Left lobe of liver (tissue), 2 donors: ENCODE measurements at places on chromosomes 3 and 15. TPM values are rescaled to one million over a fixed set of nuclear protein-coding genes. Genes with fewer than 3 reads are reported as not detected.

The ZNF620 gene
- 1.0 TPM for total RNA-seq

The CACNA2D2 gene
- 0.50 TPM for total RNA-seq

GRCh38 chr3:117589454-117589853, 879.9 kb downstream of the TUSC7 start:
- no peak for DNase-seq

The TMEM212 gene
- not detected for total RNA-seq

DNA sequence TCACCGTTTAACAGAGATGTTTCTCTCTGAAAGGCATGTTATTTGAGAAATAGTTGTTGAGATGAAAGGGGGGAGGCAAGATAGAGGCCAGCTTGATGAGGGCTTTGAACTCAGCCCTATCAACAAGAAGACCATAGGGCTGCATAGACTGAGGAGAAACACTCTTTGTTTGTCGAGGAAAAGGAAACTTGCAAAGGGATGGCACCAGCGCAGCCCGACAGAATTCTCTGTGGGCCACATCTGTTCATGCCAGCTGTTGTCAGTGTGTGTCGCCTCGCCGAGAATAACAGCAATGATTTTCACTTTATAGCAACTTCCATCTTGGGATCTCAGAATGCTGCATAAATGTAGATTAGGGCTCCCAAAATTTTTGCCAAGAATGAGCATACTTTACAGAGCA, 478.3 kb upstream of the TPRG1 start:
- DNase-seq = no peak

The DISP2 gene
- 0.25 TPM for total RNA-seq

The GOLGA6D gene
- 0.45 TPM for total RNA-seq

GRCh38 chr15:73792415-73792814, 39.3 kb upstream of the INSYN1 start:
- no peak for DNase-seq

The C15orf62 gene
- total RNA-seq = 1.0 TPM

DNA sequence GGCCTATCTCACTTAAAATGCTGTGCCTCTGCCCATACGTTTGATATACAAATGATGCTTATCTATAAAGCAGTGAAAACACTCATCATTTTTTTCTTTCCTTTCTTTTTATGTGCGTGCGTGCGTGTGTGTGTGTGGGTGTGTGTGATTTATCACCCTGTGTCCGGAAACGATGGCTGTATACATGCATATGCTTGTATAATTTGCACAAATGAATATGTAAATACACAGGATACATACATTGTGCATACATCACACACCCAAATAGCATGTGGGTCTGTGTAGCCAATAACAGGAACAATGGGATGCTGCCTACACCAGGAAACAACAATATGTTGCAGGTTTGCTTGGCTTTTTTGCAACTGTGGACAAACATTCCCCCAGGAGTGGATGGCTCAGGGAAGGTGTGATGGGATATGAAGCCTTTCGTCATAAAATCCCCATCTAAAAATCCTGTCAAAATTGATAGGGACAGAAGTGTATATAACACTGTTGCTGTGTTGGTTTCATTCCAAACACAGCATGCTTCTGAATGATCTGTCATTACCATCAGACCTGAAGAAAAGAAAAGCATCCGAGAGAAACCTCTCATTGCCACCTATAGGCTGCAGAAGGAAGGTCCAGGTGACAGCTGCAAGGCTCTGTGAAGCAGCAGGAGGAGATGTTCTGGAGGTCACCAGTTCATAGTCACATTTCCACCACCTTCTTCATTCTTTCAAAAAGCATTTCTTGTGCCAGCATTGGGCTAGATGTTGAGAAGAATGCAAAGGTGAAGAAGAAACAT, 503.9 kb upstream of the NR2F2 start:
- no peak for DNase-seq

The DUOXA2 gene
- not detected for total RNA-seq

DNA sequence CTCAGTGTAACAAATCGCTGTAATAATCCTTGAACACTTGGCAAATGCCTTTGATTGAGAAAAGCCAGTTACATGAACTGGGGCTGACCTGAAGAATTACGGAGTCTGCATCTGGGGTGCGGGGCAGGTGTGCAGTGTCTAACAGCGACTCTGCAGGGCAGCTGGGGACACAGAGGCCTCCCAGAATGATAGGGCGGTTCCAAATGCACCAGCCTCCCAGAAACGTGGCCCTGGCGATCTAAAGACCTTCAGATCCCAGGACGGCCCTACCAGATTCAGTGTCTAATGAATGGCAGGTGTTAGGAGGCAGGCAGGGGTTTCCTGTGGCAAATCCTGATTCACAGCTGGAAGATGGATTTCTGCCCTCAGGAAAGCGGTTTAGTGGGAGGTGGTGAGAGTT, 100.5 kb upstream of the RGMA start:
- DNase-seq = no peak

- no peak for DNase-seq
These were observed 168.8 kb downstream of the CHDH start for GRCh38 chr3:53677413-53677812.

GRCh38 chr3:176692199-176692965, 504.9 kb downstream of the TBL1XR1 start:
- DNase-seq = no peak

DNA sequence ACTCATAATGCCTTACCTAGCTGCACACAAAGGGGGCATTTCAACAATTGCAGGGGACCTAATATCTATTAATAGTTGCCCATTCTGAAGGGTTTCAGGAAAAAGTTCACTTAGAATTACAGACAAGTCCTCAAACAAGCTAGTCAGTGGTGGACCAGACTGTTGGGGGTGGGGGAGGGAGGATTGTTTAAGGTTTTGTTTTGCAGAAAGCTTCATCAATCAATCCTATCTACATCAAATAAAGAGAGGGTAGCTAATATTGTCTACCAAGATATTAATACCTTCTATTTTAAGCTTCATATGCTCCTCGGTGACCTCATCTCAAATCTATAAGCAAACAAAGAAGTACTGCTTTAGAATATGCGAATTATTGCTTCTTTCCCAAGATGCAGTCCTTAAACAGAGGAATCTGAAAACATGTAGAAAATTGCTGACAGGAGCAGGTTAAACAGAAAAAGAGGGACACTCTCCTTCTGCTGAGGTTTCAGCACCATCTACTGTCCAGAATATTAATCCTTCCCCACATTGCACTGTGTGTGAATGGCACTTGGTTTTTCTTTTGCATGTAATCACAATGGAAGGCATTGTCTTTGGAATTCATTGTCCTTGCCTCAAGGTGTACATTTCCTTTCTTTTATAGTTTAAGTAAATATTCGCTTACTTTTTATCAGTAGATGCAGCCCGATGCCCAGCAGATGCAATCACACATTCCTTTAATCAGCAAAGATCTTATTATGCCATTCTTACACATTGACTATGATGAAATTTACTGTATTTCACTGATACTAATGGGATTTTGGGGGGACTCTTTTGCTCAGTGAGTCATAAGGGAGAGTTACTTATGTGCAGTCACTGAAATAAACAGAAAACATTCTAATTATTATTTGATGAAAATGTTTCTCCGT, 94.7 kb downstream of the IL5RA start:
- DNase-seq = no peak

GRCh38 chr15:70197318-70197944, 99.7 kb upstream of the TLE3 start:
- DNase-seq = no peak

The FAM227B gene
- total RNA-seq = 2.6 TPM

GRCh38 chr15:91061997-91062396, 38.1 kb upstream of the SV2B start:
- DNase-seq = no peak

GRCh38 chr3:99670556-99670950, 32.2 kb downstream of the COL8A1 start:
- DNase-seq = no peak

The ULK4 gene
- 2.3 TPM for total RNA-seq

The CAMP gene
- total RNA-seq = 0.40 TPM

DNA sequence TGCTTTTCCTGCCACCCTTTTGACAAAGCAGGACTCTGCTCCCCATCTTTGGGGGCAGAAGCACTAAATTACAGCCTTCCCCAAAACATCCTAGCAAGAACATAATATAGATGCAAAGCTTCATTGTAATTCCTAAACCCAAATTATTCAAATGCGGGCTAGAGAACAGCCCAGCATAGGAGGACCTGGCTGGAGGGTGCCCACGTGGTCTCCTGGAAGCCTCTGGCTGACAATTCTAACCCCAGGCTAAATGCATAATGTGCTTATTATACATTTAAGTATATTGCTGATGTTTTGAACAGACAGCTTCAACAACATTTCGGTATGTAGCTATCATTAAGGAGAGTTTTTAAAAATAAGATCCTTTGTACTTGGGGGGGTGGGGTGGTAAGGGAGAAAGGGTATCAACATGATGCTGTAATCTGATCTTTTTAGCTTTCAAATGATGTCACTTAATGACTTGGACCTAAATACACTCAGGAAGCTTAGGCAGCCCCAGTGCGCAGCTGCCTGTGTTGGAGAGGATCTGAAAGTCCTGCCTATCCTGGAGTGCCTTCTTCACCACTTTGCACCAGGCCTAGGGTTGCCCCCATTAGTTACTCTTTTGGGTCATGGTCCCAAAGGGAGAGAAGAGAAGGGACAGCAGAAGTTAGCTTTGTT, 57.2 kb upstream of the USP3 start:
- DNase-seq = no peak

DNA sequence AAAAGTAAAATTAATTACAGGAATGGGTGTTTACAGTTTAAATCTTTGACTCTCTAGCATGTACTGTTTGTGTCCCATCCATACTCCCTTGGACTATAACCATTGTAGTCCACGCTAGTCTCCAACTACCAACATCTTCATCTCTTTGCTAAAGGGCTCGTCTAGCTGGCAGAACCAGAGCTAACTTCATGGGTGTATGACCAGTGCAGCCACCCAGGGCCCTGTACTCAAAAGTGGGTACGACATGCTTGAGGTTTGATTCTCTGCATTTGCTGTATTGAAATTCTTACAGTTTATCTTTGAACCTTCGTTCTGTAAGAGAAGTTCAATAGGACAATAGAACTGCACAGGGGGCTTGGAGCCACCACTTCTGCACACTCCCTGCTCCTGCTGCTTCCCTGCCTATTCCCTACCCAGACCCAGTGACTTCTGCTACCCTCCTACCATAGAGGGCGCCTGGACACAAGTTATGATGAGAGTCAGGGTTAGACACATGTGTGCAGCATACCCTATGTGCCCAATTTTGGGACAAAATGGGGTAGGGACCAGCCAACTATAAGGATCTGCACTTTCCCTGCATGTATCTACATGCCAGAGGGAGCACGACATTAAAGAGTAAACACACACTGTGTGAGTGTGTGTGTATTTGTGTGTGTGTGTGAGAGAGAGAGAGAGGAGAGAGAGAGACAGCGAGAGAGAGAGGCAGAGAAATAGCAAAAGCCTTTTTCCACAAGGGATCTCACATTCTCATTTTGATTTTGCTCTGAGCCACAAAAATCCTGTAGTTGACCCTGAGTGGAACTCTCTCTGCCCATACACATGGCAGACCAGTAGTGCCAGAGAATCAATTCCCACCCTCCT, 59.0 kb upstream of the NECTIN3 start:
- DNase-seq = peak; percentile 67

GRCh38 chr15:66251065-66251789, 2.3 kb downstream of the MEGF11 start:
- DNase-seq = no peak

The GATM gene
- 570 TPM for total RNA-seq

The CD96 gene
- 0.40 TPM for total RNA-seq

The PIGB gene
- 5.4 TPM for total RNA-seq

DNA sequence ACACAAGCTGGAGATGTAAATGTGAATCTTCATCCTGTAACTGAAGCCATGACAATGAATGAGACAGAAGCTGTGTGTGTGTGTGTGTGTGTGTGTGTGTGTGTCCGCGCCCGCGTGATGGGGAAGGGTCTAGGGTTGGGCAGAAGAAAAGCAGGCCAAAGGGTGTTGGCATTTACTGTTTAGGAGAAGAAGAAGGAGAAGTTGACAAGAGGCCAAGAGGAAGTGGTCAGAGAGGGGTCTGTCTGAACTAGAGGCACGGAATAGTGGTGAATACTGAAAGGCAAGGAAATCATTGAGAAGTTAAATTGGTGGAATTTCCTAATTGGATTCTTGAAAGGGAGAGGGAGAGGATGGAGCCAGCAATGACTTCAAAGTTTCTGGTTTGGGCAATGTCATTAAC, 5.6 kb upstream of the NCEH1 start:
- DNase-seq = no peak
